ENCODE measurements at places on chromosomes 3 and 15.

DNA sequence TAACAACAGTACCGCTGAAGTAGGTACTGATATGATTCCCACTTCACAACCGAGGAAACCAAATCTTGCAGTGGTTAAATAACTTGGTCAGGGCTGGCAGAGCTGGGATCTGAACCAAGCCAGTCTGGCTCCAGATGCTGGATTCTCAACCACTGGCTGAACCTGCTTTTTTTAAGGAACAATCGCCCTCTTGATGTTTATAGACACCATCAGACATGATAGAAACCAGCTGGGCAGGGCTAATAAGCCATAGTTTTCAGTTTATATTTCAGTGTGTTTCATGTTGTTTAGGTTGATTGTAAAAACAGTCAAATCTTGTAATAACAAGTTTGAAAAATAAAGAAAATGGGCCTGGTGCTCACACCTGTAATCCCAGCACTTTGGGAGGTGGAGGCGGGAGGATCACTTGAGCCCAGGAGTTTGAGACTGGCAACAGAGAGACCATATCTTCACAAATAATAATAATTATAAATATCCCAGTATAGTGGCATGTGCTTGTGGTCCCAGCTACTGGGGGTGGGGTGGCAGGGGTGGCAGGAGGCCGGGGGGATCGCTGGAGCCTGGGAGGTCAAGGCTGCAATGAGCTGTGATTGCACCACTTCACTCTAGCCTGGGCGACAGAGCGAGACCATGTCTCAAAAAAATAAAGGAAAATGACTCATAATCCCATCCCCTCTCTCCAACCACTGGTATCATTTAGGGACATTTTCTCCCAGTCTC lies 36.7 kb downstream of the XYLB start:
- no peak for DNase-seq

- no peak for DNase-seq
Observed at GRCh38 chr3:56303487-56303886, 164.8 kb downstream of the ERC2 start.

DNA sequence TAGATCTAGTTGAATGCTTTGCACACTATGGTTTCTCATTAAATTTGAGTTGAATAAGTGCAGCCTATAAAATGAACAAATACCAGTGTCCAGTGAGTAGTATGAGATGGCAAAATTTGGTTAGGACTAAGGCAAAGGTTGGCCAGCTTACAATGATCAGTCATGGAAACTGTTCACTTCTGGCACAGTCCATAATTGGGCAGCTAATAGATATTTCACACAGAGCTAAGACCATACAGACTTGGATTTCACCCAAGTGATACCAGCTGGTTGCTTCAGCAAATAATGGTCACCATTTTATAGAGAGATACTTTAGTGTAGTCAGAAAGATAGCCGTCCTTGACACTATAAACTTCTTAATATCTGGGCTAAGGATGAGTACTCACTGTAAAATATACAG lies 15.7 kb downstream of the GAP43 start:
- DNase-seq, result no peak

GRCh38 chr3:132265488-132265887 lies 51.7 kb upstream of the ACP3 start:
- no peak for DNase-seq

- DNase-seq, result no peak
Observed at GRCh38 chr15:35705030-35705883, 159.3 kb upstream of the DPH6 start.

DNA sequence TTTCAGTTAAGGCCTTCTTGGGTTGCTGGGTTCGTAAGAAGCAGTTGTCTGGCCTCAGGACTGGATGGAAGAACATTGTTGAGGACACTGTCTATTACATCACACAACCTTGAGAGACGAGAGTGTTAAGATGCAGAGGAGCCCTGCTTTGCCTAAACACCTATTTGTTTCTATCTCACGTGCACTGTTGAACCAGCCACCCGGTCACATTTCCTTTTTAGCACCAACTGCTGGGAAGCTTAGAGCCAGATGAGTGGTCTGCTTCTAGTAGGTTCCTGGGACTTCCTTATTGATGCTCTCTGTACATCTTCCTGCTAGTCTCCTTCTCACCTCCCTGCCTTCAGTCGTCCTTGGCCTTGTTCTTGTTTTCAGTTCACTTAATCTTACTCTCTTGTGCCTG lies 22.3 kb downstream of the CAND2 start:
- no peak for DNase-seq

DNA sequence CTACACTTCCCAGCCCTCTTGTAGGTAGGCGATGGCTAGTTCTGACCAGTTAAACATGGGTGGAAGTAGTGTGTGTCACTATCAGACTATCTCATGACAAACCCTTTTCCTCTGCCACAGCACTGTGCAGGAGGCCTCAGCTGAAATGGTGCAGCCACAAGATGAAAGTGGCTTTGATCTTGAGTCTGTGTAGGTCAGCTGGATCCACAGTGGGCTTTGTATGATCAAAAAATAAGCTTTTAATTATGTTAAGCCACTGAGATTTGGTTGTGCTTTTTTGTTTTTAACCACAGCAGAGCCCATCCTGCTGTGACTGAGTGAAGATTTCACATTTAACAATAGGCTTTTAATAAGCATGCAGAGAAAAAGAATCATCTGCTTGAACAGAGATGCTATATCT lies 19.7 kb downstream of the RCN2 start:
- no peak for DNase-seq

- no peak for DNase-seq
Observed at GRCh38 chr3:81544385-81544784, 217.1 kb downstream of the GBE1 start.

DNA sequence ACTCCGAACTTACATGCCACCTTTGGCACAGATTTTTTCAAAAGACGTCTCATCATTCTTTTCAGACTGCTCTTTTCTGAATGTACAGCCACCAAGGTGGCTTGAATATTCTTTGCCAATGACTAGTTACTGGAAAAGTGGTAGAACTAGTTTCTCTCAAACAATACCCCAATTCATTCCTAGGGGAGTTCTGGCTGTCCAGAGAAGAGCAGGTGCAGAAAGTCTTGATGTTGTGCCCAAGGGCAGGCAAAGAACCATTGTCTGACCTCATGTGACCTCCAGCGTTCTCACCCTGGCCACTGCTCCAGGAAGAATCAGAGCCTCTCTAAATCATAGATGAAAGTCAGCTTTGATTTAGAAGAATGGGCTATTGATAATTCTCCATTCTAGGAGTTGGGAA lies 5.5 kb downstream of the LMOD3 start:
- DNase-seq, result no peak

GRCh38 chr3:67683522-67683921 lies 29.1 kb upstream of the SUCLG2 start:
- no peak for DNase-seq

- no peak for DNase-seq
Observed at GRCh38 chr3:176469694-176470205, 727.5 kb downstream of the TBL1XR1 start.

DNA sequence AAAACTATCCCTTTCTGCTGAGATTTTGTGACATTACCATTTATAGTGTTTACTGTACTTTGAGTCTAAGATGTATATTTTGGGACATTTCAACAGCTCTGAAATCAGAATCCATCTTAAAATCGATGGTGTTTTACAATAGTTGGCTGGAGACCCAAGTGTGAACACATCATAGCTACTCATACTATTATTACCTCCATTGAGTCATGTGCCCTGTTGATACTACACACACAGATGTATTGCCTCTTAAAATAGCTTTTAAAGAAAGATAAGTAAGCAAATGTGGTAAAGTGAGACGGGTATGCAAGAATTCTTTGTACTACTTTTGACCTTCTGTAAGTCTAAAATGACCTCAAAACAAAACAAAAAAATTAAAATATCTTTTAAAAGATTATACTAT lies 6.7 kb downstream of the LMOD3 start:
- DNase-seq, result no peak

DNA sequence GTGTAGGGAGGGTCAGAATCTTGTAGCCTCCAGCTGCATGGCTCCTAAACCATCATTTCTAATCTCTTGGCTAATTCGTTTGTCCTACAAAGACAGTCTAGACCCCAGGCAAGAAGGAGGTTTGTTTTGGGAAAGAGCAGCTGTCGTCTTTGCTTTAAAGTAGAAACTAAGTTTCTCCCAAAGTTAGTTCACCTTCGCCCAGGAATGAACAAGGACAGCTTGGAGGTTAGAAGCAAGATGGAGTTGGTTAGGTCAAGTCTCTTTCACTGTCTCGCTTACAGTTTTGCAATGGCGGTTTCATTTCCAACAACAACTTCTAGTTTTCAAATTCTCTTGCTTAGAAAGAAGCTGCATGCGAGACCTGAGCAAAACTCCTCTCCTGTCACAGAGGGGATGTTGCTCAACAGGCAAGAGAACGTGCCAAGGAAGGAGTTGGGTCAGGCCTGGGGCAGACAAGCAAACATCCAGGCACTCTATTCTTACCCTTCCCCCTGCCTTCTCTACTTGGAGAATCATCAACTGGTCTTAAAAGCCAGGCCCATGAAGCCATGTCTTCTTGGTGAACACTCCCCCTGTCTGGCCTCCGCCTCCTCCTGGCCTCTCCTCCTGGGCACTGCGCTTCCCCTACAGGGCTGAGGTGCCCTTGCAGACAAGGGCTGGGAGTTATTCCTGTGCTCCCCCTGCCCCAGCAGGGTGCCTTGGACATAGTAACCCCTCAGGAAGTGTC lies 57.6 kb downstream of the TMEM44 start:
- no peak for DNase-seq

DNA sequence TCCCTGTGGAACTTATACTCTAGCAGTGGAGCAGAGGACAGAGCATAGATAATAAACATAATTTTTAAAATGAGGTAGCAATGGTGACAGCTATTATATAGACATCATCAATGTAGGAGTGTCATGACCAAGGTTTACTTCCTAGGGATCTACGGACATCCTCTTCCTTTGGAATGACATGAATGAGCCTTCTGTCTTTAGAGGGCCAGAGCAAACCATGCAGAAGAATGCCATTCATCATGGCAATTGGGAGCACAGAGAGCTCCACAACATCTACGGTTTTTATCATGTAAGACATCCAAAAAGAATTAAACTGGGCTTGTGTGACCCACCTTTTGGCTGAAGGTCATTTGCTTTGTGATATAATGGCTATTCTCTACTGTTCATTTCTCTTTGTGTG lies 30.1 kb upstream of the CAPN3 start:
- DNase-seq, result no peak

DNA sequence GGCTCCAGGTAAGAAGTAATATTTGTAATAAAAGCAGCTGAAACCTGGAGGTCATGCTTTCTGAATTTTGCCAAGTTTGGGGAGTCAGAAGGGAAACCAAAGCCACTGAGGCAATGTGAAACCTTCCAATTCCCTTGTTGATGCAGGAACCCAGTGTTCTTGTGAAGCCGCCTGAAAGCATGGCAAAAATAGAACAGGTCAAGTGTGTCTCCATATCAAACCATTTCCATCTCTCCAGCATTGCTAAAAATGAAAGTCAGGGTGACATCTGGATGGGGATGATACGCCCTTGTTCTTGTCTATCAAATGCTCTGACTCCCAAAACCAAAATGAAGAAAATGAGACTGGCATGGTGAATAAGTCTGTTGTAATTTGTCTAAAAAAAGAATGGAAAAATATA lies 362.5 kb downstream of the VPS13C start:
- DNase-seq, result no peak

DNA sequence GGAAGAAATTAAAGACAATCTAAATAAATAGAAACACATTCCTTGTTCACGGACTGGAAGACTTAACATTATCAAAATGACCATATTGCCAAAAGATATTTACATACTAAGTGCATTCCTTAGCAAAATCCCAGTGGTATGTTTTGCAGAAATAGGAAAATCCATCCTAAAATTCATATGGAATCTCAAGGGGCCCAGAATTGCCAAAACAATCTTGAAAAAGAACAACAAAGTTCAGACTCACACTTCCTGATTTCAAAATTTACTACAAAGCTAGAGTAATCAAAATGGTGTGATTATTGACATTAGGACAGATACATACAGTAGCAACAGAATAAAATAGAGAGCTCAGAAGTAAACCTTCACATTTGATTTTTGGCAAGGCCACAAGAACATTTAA lies 515.5 kb downstream of the OCA2 start:
- no peak for DNase-seq

- no peak for DNase-seq
Observed at GRCh38 chr15:46956456-46956855, 760.8 kb upstream of the SEMA6D start.

DNA sequence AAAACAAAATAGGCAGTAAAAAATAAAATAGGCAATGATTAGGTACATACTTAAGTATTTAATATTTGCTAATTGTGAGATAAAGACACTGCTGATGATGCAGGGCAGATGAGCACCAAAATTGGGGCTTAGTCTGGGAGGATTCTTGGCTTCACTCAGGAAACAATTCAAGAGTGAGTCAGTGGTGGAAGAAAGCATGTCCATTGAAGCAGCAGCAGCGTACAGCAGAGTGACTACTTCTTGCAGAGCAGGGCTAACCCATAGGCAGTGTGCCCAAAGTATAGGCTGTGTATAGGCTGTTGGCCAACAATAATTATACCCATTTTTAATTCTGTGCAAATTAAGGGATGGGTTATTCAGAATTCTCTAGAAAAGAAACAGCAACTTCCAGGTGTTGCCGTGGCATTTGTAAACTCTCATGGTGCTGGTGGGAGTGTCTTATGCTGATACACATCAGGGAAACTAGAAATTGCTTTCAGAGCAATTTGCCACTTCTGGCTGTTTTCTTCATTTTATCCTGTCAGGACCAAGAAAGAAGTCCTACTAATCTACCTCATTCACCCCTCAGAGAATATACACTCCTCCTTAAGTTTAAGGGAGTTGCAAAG lies 317.3 kb upstream of the NAALADL2 start:
- DNase-seq, result no peak

DNA sequence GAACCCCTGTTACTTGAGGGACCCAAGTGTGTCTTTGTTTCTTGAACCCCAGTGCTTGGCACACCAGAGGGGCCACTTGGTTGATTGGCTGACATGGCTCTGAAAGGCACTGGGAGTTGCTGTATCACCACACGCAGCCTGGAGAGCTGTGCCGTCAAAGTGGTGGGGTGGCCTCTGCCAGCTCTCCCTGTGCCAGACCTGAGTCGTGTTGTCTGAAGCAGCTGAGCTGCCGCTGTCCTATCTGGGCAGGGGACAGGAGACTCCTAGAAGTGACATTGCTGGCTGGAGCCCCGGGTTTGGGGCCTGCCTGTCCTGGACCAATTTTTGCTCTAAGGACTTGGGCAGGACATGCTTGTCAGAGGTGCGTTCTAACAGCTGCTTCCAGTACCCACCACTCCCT lies 5.5 kb upstream of the SNX22 start:
- no peak for DNase-seq

All from activated T-cell treated with anti-CD3 and anti-CD28 coated beads for 24 hours (primary cell).